ENCODE measurements at places on chromosomes 4 and X. TPM values are rescaled to one million over a fixed set of nuclear protein-coding genes. Genes with fewer than 3 reads are reported as not detected.

DNA sequence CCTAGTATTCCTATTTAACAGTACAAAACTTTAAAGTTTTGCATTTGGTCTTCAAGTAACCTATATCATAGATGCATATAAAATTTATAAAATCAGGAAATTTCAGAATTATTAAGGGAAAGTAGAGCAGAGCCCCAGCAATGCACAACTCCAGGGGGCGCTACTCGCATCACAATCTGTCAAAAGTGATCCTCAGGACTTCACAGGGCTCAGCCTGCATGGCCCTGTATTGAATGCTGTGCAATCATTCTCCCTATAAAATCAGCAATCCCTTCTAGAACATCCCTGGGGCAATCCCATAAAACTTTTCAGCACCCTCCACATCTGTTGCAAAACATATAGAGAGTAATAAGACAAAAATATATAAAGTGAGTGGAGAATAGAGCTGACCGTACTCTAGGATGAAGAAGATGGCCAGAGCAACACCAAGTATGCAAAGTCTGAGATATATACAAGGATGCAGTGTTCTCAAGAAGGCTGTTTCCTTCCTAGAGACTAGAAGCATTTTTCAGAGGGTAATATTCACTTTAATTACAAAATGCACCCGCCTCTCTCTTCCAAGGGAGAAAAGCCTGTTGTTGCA, 12.5 kb upstream of the PPARGC1A start:
- H3K4me1 ChIP-seq: no peaks in the 10 kb centered on the region
- no peak overlapping the region for H3K4me3 ChIP-seq
- no peaks in the 10 kb centered on the region for H3K36me3 ChIP-seq

- H3K27ac ChIP-seq: no peak overlapping the region
- H3K36me3 ChIP-seq: no peaks in the 10 kb centered on the region
- no peaks in the 10 kb centered on the region for H3K4me1 ChIP-seq
- H3K27me3 ChIP-seq: no peaks in the 10 kb centered on the region
These were observed 49.1 kb downstream of the APOOL start for GRCh38 chrX:85052636-85053343.

DNA sequence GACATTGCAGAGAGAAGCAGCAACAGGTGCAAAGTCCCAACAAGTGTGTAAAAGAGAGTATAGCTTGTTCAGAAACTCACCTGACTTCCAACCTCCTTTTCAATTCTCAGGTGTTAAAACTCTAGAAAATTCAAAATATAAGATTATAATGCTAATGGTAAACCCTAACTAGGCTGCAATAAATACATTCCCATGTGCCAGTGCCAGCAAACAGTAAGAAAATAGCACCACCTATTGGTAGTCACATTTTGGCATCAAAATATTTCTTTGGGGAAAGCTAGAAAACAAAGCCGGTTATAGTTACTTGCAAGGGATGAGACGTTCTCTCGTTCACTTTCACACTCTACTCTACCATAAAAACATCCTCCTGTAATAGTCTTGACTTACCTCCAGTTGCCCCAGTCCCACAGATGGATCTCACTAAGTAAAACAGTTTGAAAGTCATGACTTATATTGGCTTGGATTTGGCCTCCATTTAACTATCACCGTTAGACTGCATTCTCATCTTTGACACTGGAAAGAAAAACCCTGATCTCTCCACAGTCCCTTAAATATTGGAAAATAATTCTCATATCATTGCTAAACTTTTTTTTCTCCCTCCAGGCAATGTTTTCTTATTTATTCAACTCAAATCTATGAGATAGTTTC, 9.6 kb downstream of the BMP3 start:
- no peaks in the 10 kb centered on the region for H3K4me1 ChIP-seq
- H3K36me3 ChIP-seq: no peaks in the 10 kb centered on the region
- DNase-seq: no peak
- H3K4me3 ChIP-seq: no peak overlapping the region
- no peaks in the 10 kb centered on the region for H3K27me3 ChIP-seq

Gene SLITRK2
- total RNA-seq: 3.8 TPM
